ENCODE measurements at places on chromosomes 2 and 18.

DNA sequence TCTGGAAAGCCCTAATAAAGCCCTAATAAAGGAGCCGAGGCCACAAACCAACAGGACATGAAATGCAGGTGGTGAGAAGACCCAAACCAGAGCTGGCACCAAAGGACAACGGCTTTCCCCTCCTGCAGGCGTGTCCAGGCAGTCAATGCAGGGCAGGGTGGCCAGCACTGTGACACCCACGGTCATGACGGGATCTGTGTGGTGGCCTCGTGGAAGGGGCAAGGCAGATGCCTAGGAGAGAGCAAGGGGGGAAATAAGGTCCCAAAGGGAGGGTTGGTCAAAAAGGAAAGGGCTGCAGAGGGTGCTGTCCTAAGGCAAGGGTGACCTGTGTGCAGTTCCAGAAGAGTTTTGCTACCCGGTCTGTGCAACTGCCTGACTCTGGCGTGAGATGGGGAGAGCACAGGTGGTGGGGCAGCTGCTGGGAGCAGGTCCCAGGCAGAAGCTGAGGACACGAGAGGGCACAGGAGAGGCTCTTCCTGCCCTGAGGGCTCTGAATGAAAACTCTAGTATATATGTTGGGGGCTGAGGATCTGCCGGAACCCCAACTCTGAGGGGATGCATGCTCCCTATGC is 156.7 kb downstream of the TPO start:
- DNase-seq, result no peak

DNA sequence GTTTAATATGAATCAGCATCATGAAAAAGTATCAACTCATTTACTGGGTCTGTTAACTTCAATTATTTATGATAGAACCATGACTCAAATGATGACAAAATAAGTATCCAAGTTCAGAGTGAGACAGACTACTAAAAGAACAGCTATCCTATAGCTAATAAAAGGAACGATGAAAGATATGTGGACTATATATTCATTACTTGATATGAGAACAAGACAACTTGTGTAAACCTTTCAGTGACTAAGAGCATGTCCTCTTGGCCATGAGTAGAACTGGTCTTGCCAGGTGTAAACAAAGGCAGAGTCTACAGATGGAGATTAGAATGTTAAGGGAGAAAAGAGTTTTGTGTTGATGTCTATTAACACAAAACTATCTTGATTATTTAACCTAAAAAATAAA is 360.4 kb upstream of the ZC3H15 start:
- DNase-seq, result no peak

DNA sequence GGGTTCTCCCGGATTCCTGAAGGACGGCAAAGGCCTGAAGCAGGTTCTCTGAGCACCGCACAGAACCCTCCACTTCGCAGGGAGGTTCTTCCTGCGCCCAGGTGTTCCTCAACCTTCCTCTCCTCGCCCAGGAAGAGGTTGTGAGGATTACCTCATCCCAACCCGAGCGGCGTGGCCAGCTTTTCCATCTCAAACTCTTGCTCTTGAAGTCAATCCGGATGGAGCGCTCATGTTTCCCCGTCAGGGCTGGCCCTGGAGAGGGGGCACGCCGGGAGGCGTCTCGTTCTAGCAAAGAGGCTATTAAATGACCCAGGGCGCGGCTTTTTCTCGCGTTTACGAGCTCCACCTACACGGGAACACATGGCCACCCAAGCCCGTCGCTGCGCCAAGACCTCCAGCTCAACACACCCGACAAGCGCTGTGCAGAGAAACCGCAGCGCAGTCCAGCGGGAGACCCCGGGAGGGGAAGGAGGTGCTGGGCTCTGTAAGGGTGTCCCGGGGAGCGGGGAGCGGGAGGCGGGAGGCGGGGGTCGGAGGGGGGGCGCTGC is 540 bp upstream of the RAB10 start:
- DNase-seq, result peak; percentile 83

GRCh38 chr18:39184176-39184575 is 1618.6 kb upstream of the CELF4 start:
- no peak for DNase-seq

DNA sequence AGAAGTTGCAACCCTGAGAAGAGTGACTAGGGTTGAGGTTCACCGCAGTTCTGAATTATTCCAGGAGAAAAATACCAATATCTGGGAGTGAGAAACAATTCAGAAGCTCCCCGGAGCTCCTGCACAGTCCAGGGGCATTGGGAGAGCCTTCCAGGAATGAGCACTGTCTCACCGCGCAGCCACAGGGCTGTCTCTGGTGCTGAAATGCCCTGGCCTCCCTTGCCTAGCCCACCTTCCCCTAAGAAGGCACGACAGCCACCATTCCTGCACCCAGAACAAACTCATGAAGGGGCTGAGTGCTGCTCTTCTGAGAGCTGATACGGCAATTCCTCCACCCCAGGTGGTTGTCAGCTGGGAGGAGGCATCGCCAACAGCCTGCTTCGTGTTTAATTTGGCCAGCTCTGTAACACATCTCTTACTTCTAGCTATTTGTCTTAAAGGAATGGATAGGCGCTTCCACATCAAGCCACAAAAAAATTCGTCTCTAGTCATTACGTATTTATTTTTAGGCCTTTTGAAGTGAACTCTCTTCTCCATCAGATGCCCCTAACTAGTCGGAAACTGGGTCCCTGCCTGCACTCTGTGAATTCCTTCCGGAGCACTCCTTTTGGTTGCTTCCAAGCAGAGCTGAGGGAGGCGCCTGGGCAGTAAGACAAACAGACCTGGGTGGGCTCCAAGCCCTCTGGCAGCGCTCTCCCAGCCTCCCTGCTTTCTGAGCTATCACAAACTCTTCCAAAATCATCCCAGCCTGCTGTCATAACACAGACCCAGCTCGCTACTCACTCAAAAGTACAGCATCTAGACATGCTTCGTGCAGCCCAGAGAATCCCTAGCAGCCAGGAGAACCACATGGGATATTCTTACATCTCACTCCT is 120.5 kb upstream of the CCDC68 start:
- no peak for DNase-seq

DNA sequence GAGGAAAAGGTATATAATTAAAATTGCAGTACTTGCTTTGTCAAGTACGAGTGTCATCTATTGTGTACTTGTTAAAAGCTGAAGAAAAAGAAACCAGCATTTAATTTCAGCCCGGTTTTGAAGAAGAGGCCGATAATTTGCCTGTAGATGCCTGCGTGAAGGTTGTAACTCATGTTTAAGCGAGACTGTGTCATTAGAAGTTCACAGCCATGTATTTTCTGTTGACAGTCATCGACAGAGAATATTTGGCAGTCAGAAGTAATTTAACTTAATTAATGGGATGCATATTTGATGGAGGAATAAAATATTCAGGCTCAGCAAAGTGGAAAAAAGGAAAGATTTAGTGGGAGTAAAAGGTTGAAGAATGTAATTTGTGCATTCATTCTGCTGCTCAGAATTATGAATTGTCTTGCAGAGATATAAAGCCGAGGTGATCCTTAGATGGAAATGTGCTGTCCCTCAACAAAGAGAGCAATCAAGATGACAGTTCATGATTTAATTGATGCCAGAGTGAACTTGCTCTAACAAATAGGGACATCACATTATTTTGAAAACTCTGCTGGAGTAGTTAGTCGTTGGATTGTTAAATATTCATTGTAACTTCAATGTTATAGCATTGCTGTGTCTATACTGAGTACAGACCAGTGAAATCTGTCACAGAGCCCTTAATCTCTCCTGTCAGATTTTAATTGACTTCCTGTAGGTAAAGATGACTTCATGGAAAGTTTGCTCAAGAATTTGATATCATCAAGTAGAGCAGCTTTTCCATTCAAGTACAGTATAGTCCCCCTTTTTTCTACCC is 53.9 kb downstream of the ZNF407 start:
- DNase-seq, result no peak

DNA sequence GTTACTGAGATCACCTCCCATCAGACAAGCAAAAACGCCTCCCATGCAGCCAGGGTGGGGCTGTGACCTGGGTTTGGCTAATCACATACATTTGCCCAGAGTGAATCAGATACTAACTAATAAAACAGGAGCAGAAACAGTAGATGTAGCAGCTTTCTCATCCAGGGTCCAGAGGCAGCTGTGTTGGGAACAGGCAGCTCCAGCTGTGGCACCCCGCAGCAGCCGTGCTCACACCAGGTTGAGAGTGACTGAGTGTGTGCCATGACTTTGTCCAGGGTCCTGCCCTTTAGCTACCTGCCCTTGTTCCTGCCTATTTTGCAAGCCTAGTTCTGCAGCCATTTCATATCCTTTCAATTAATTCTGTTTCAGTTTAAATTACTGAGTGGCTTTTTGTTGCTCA is 20.5 kb downstream of the DDX18 start:
- DNase-seq, result no peak
